Right hindlimb (tissue), 1 donor: ENCODE measurements at places on chromosomes 1 and 21.
A peak's percentile ranks its signal among the peaks of the same experiment; 100 is the strongest.

DNA sequence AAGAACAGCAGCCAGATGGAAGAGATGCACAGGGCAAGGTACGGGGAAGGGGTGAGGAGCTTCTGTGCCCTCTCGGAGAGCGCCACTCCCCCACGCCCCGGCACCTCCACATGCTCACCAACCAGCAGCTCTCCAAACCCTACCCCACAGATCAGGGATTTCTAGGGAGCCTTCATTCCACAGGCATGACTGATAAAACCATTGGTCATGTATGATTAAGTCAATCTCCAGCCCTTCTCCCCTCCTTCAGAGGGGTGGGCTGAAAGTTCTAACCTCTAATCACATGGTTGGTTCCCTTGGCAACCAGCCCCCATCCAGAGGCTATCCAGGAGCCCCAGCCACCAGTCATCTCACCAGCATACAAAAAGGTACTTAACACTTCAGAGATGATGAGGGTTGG lies 144.7 kb downstream of the TGFBR3 start:
- no peak for DNase-seq

DNA sequence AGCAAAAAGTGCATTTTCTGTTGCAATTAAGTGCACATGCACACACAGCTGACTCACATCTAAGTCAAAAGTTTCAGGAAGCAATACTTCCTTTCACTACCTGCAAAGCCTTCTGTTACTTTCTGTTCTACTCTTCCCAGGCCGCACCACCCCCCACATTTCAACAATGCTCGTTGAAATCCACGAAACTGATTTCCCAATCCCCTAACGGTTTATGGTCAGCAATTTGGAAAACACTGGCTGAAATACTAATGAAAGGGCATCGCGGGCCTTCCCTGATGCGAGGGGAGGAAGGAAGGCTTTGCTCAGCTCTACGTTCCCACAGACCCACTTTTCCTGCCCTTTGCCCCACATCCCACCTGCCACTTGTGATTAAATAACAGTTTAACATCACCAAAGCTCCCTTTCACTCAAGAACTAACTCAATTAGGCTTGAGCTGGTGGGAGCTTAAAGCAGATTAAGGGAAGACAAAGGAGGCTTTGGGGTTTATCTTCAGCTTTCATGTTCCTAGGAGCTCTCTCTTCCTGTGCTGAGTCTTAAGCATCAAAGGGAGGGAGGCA lies 243.2 kb upstream of the RAB4A start:
- no peak for DNase-seq

- no peak for DNase-seq
Measured at GRCh38 chr1:20587661-20588053, 1.2 kb upstream of the CDA start.

DNA sequence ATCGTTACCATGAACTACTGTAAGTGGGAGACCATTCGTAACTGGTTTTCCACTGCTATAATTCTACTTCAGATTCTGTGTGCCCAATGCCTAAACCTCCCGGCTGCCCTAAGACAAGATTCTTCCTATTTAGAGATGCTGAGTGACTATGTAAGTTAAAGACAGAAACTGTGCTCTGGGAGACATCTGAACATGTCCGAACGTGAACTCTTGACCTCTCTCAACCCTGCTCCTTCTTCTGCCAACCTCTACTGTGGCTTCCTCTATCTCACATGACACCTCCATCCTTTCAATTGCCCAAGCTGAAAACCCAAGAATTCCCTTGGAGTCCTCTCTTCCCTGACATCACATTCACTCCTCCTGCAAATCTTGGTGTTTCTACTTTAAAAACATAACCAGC lies 182.9 kb downstream of the AKT3 start:
- no peak for DNase-seq

DNA sequence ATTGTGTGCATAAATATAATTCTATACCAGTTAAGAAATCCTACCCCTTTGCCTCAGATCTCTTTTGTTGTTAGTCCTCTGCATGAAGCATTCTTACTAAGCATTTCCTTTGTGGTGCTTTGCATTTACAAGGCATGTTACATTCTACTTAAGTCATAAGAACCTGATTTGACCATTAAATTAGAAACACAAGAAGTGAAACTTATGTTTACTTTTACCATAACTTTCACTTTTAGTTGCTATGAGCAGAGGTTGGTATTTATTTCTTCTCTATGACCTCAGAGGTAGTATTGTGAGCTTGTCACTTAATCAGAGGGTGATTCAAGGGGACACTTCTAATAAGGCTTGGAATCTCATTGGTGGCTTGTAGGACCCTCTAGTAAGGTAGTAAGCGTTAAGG lies 9.0 kb downstream of the FAM20B start:
- no peak for DNase-seq

DNA sequence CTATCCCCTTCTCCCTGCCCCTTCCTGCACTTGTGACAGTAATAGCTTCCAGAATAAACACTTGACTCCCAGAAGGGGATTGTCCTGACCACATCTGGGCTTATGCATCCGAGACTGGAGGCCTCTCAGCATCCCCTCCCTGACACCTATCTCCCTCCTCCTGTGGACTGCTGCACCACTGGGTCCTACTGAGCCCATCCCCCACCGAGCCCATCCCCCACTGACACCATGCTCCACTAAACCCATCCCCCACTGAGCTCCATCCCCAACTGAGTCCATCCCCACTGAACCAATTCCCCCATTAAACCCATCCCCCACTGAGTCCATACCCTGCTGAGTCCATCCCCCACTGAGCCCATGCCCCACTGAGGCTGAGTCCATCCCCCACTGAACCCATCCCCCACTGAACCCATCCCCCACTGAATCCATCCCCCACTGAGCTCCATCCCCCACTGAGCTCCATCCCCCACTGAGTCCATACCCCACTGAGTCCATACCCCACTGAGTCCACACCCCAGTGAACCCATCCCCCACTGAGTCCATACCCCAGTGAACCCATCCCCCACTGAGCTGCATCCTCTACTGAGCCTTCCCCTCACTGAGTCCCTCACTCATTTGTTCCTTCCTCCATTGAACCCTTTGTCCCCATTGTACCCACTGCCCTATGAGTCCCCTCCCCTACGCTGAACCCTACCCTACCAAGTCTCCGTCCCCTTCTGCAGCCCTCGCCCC lies 5.6 kb downstream of the PDZK1IP1 start:
- DNase-seq = no peak

- DNase-seq = no peak
Measured at GRCh38 chr1:6197746-6198427, 1.5 kb downstream of the RPL22 start.

- DNase-seq = no peak
Measured at GRCh38 chr1:204384636-204385352, 25.1 kb upstream of the PLEKHA6 start.

GRCh38 chr1:103917795-103918194 lies 168.1 kb downstream of the AMY1C start:
- DNase-seq = no peak

DNA sequence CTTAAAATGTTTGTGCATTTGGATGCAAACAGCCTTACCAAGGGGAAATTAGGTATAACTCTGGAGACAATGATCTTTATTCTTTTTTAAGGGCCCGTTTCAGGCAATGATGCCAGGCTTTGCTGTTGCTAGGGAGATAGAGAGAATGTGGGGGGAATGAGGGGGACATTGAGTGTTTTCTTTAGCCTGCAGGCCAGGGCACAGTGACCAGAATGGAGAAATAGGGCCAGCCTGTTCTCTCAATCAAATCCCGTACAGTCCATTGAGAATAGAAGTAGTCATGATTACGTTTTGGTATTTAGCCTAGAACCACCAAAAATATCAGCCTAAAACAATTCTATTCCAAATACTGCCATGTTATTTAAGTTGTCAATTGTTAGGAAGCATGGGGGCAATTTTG lies 49.0 kb downstream of the RGS7 start:
- DNase-seq = no peak

DNA sequence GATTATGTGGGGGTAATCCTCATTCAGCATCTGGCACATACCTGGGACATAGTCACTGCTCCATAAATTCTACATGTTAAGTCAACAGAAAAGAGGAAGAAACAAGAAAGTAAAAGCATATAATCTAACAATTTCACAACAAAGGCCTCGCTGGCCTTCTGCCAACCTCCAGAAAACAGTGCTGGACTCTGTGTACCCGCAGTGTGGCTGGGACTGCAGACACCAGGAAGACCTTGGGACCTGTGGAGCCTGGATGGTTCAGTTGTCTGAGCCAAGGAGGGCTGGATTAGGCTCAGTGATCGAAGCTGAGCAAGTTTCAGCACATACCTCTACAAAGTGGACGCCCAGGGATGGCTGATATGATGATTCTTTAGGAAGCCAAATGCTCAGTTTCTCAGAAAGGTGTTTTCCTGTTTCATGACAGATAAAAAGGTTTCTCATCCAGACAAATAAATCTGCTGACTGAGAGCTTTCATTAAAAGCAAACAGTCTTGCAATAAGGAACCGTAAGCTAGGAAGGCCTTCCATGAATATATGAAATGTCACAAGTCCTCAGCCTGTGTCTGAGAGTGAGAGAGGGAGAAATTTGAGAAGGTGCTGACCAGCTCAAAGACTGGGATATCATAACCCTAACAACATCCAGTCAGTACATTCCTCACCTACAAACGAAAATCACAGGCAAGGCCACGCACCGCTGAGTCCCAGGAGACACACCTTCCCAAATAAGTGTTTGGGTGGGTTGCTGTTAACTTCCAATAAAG lies 48.4 kb downstream of the CAPZB start:
- DNase-seq = no peak

GRCh38 chr1:44031252-44032169 lies at the start of gene SLC6A9:
TSS of gene SLC6A9 (minus strand) at chr1:44031462. CDS start at chr1:44024277, 7,185 bp downstream.
- DNase-seq = peak; percentile 83

GRCh38 chr1:12053752-12054548 lies 9.2 kb upstream of the TNFRSF8 start:
- DNase-seq = no peak

DNA sequence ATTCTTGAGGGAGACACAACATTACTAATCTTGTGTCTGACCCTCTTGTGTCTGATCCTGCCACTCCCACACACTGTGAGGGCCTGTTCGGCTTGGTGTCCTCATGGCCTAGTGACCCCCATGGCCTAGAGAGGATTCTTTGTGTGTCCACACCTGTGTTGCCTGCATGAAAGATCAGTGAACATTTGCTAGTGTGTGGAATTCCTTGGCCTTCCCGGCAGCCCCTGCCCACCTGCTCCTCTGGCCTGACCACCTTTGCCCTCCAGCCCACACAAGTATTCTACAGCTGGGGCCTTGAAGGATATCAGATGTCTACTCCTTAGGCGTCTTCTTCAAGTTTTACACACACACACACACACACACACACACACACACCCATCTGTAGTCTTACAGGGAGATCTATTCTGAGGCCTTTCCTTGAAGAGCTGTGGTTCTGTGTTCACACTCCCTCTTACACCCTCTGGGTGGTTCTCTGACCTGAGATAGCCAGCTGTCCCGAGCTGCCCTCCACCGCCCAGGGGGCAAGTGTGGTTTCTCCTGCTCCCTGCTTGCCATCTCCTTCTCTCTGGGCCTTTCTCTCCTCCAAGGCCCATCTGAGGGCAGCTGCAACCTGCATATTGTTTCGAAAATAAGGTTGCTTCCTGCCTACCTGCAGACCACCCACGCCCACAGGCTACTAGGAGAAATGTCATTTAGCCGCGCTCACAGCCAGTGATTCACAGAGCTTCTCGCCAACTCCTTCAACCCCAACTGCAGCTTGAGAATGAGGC lies 45.4 kb downstream of the CD247 start:
- DNase-seq = no peak

DNA sequence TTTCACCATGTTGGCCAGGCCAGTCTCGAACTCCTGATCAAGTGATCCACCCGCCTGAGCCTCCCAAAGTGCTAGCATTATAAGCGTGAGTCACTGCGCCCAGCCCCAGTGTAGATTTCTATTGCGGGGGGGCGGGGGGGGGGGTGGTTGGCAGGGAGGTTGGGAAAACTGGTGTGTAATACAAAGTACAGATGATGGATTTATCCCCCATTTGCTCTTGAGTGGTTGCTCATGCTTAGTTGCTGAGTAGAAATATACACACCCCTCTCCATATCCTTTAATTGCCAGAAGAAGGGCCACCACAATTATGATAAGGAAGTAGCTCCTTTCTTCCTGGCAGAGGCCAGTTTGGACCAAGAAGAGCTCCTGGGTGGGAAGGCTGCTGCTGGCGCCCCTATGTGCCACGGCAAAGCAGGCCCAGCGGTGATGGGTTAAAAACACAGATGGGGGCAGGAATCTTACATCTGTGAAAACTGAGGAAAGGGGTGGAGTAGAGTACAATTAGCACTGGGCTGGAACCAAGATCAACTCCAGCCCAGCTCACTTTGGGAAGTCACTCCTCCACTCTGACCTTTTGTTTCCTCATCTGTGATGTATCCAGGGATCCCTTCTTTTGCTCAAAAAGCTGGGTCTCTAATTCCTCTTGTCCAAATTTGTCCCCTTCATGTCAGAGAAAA lies 55.2 kb downstream of the MRPL37 start:
- DNase-seq = no peak

DNA sequence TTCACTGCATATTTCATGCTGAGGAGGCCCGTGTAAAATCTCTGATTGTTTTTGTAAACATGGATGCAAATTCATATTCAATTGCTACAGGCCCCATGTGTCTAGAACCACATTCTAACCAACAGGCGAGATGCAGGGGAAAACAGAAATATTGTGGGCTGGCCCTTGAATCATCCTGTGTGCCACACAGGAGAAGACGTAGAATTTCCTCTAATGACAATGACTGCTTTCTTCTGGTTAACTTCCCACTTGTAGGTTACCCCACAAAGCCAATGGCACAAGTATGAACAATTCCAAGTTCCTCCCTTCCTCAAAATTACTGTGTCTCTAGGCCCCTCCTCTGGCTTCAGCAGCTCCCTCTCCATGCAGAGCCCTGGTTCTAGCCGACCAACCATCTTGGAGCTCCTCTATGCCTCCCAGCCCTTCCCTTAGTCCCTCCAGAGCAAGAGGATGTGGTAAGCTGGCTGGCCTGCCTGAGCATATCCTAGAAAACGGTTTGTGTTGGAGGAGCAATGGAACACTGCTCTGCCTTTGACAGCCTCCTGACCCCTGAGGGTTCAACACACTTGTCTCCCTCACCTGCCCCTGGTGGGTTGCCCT lies 205.2 kb downstream of the HS2ST1 start:
- DNase-seq = no peak

DNA sequence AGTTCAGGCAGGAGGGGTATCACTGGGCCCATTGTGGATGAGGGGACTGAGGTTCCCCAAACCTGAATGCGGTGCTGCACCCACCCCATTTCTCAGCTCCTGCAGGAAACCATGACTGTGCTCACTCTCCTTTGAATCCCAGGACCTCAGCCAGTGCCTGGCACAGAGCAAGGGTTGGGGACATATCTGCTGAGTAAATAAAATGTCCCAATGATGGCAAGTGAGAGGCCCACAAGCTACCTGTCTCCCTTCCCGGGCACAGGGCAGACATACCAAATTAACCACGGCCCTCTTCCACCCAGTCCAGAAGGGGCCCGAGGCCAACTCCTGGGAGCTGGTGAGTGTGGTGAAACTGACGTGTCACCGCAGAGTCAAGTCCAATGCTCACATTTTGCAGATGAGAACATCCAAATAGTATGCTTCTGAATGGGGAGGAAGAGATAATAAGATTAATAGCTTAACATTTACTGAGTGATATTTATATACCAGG lies 97.6 kb downstream of the EPHB2 start:
- DNase-seq = no peak

GRCh38 chr1:118486199-118486598 lies 301.2 kb upstream of the SPAG17 start:
- DNase-seq = peak; percentile 58

- no peak for DNase-seq
Measured at GRCh38 chr1:197850042-197850441, 52.4 kb upstream of the C1orf53 start.

GRCh38 chr1:29356663-29357062 lies 120.3 kb downstream of the PTPRU start:
- DNase-seq = no peak

- no peak for DNase-seq
Measured at GRCh38 chr21:15893902-15894301, 164.1 kb downstream of the USP25 start.
